ENCODE measurements at places on chromosomes 6 and 20.

DNA sequence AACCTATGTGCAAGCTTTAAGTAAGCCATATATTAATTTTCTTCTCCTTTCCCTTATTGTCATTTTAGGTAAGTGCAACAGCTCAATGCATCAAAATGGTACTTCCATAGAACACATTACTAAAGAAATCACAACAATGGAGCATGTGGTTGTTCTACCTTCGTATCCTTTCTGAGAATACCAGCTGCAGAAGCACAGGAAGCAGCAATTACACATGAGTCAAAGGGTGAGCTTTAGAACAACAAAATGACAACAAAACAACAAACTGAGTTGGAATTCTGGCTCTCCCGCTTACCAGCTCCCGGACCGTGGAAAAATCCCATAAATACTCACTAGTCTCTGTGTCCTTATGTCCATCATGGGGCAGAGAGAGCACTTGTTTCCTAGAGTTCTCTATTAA, 108.9 kb downstream of the BCAS1 start:
- no peak for DNase-seq

GRCh38 chr6:21739838-21740237, 146.3 kb downstream of the SOX4 start:
- no peak for DNase-seq

- no peak for DNase-seq
These were observed 43.6 kb upstream of the NKX2-2 start for GRCh38 chr20:21557241-21558020.

GRCh38 chr6:42610416-42610815, 46.6 kb downstream of the UBR2 start:
- no peak for DNase-seq

DNA sequence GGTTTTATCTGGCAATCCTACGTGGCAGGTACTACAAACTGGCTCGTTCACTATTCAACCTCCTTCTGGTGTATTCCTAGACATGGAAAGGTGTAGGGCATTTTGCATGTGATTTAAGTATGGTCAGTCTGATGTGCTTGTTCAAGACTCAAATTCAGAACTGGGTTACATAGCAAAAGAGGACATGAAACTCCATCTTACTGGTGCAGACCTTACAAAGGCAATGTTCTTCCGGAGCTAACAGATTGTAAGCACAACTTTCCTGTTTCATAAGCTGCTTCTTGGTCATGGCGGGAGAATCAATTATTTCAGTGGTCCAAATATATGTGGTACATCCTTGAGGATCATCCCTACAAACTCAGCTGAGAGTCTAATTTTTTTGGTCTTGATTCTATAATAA, 703.4 kb downstream of the EPM2A start:
- no peak for DNase-seq

GRCh38 chr6:21798468-21798867, 204.9 kb downstream of the SOX4 start:
- DNase-seq = no peak

DNA sequence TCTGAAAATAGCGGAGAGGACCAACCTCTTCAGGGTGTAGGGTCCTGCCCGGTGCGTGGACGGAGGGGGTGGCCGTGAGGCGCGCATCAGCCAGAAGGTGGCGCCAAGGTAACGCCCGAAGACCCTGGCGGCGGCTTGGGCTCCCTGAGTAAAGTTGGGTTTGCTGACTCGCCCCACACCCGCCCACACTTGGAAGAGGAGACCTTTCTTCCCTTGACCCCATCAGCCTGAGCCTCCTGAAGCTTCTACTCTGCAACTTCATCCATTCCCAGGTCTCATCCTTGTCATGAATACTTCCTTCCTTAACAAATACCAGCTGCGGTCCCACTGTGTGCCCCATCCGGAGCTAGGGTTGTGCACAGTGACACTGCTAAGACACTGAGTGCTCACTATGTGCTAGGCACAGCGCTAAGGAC, 14.6 kb downstream of the CD40 start:
- DNase-seq = peak; percentile 34

- DNase-seq = no peak
These were observed 9.7 kb downstream of the DYNLT1 start for GRCh38 chr6:158634695-158635426.

- DNase-seq = no peak
These were observed 1060.3 kb upstream of the CITED2 start for GRCh38 chr6:140434761-140435160.

- no peak for DNase-seq
These were observed 135.1 kb upstream of the CST7 start for GRCh38 chr20:24813936-24814335.

GRCh38 chr6:139540276-139540675, 165.8 kb upstream of the CITED2 start:
- DNase-seq = peak; percentile 84

DNA sequence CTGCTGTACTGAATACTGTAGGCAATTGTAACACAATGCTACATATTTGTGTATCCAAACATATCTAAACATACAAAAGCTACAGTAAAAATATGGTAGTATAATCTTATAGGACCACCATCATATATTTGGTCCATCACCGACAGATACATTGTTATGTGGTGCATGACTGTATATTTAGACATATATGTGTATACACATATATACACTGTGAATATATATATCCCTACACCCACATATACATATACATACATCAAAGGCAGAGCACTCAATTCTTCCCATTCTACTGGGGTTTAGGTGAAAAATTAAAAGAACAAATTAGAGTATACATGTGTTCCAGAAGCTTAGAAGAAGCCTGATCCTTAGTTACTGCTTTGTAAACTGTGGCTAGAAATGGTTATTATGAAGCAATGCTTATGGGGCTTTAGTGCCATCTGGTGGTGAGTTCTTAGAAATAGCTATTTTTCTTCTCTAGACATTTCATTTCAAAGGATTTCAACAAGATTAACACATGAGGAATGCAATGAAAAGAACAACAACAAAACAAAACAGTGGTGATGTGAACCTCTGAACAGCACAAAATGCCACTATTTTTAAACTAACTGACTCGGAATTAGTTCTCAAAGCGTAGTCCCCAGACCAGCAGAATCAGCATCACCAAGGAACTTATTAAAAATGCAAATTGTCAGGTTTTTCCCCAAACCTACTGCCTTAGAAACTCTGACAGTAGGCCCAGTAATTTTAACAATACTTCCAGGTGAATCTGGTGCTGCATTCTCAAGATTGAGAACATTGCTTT, 38.0 kb downstream of the PKHD1 start:
- DNase-seq = peak; percentile 23

- DNase-seq = peak; percentile 62
These were observed 43.6 kb upstream of the IER3 start for GRCh38 chr6:30787954-30788353.

DNA sequence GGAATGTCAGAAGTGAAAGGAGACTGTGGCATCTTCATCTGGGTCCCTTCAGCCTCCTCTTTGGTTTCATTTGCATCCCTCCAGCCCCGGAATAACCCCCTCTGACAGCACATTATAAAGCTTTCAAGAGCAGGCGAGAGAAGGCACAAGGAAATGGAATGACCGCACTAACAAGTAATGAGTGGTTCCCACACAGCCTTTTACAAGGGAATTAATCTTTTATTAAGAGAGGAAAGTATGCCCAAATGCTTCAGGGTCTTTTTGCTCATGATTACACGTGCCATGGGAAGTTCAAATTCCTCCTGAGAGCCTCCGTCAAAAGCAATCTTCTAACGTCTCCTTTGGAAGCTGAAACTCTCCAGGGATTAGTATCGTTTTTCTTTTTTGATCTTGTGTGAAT, 347.0 kb downstream of the BTBD3 start:
- no peak for DNase-seq

DNA sequence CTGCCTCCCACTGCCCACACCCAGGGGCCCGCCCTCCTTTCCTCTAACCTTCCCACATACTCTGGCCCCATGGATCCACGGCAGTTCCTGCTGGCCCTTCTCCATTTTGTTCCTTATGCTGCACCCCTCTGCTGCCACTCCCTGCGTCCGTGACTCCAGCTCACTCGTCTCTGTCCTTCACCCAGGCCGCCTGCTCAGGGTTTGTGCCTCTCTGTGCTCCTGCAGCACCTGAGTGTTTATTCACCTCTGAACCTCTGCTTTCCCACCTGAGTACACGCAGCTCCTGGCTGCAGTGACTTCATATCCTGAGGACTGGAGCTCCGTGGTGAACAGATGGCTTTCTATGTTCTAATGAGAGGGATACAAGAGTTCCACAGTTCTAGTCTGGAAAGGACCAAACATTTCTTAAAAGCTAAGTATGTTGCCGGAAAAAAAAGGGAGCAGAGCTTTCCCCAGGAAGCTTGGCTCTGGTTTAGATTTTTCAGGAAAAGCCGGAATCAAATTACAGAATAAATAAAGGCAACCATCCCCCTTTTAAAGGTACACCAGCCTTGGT, 1.5 kb upstream of the GNRH2 start:
- DNase-seq = no peak

GRCh38 chr20:50417484-50418235, 92.5 kb upstream of the PTPN1 start:
- no peak for DNase-seq

GRCh38 chr6:163756079-163756478, 341.6 kb downstream of the QKI start:
- DNase-seq = peak; percentile 69

- peak; percentile 61 for DNase-seq
These were observed 3.0 kb downstream of the TCEA2 start for GRCh38 chr20:64065974-64066343.

GRCh38 chr6:16477367-16478149, 239.2 kb downstream of the GMPR start:
- DNase-seq = no peak

GRCh38 chr6:159469443-159469842, 223.6 kb downstream of the SOD2 start:
- no peak for DNase-seq

DNA sequence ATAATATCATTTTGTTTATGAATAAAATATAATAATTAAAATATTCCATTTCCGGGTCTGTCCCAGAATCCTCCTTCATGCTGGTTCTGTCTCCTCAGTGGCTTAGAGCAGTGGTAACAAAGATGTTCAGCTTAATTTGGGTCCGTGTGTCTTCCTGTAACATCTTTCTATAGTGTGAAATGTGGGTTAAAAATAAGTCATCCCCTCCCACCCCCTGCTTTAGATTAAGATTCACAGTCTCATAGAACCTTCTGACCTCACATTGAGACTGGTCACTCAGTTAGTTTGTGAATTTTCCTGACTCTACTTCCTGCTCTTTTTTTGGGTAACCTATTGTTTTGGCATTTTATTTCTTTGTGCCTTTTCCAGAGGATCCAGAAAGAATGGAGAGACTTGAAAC, 55.2 kb downstream of the SLX4IP start:
- no peak for DNase-seq

- no peak for DNase-seq
These were observed 26.5 kb upstream of the PPP1R14C start for GRCh38 chr6:150116200-150116800.

DNA sequence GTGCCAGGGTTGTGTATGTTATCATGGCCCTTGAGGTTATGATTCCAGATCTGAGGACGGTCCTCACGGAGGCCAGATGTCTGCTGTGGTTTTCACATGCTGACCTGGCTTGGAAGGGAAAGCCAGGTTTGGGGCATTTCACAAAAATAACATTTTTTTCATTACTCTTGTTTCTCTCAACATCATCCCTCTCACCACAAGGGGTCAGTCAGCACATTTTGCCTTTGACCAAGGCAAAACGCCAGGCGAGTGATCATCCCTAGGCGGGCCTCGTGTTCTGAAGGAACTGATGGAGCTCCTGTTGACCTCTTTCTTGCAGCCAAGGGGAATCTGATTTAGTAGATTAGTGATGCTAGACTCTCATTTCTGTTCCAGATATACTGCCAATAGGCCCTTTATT, 133.5 kb downstream of the TBC1D7 start:
- DNase-seq = peak; percentile 70

- DNase-seq = no peak
These were observed 904 bp downstream of the B3GALT4 start for GRCh38 chr6:33277663-33278391.

DNA sequence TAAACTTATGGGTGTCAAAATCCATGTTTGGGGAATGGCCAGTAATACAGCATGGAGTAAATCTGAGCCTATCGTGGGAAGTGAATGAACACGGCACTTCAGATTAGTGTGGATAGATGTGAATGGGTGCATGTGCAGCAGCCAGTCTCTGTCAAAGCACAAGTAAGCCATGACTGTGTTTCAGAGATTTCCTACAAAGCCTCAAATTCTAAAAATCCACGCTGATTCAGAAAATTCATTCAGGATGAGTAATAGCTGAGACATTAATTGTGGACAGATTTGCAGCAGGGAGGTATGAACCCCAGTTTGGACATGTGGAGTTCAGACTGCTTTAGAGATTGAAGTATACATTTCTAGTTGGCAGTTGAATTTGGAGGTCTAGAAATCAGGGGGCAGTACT, 115.1 kb downstream of the QKI start:
- DNase-seq = peak; percentile 66

DNA sequence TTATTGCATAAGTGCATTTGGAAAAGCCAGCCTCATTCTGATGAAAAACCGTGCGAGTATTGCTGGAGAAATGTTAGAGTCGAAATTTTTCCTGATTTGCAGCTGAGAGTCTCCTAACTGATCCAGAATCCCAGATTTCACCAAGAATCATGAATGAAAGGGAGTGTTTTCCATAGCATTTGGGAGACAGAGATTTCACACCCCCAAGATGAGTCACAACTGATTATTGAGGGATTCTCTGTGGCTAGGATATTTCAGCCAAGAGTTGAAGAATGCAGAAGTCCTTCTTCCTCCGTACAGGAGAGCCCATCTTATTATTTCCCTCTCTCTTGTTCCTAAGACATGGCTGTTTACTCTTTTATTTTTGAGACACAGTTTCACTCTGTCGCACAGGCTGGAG, 82.2 kb upstream of the SALL4 start:
- no peak for DNase-seq

GRCh38 chr6:14889188-14889587, 356.7 kb upstream of the JARID2 start:
- DNase-seq = peak; percentile 70

- DNase-seq = no peak
These were observed 99.4 kb upstream of the NHSL1 start for GRCh38 chr6:138598562-138599173.

- DNase-seq = no peak
These were observed 24.3 kb upstream of the SCRT2 start for GRCh38 chr20:699811-700338.

GRCh38 chr6:63448229-63448628, 124.1 kb upstream of the LOC128125822 start:
- no peak for DNase-seq

DNA sequence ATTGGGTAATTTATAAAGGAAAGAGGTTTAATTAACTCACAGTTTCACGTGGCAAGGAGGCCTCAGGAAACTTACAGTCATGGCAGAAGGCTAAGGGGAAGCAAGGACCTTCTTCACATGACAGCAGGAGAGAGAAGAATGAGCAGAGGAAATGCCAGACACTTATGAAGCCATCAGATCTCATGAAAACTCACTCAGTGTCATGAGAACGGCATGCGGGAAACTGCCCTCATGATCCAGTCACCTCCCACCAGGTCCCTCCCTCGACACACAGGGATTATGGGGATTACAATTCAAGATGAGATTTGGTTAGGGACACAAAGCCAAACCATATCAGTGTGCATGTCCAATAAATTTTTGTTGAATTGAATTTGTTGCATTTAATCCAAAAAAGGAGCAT, 52.0 kb downstream of the ECT2L start:
- no peak for DNase-seq

Data from fibroblast of gingiva (primary cell).